ENCODE measurements at places on chromosomes 7 and 10. TPM values are rescaled to one million over a fixed set of nuclear protein-coding genes. Genes with fewer than 3 reads are reported as not detected.

GRCh38 chr7:102917436-102918353, 4.9 kb downstream of the LRRC17 start:
- DNase-seq = no peak
- H3K4me3 ChIP-seq = no peak overlapping the region
- peaks cover 8% of the 10 kb centered on the region for H3K4me1 ChIP-seq
- no peaks in the 10 kb centered on the region for H3K36me3 ChIP-seq
- H3K27ac ChIP-seq = no peak overlapping the region
- H3K27me3 ChIP-seq = no peaks in the 10 kb centered on the region

The CYP3A7 gene
- 37.8 TPM for total RNA-seq

DNA sequence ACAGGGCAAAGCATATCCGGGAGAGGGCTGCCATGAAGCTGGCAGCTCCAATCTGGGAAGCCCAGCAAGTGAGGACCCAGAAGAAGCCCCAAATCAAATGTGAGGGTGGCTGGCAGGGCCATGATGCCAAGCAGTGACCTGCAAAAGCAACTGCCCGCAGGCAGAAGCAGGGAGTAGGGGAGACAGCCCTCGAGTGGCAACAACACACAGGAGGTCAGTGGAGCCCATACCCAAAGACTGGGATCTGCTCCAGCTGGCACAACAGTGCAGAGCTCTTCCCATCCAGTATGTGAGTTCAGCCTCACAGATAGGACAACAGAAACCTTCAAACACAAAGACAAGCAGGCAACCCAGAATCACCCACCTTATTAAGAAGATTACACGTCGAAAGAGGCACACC, 45.0 kb downstream of the GRID1 start:
- no peaks in the 10 kb centered on the region for H3K27me3 ChIP-seq
- DNase-seq = no peak
- no peaks in the 10 kb centered on the region for H3K4me1 ChIP-seq
- H3K27ac ChIP-seq = no peak overlapping the region
- no peak overlapping the region for H3K4me3 ChIP-seq

GRCh38 chr10:70493660-70494234, 15.2 kb downstream of the PALD1 start:
- H3K36me3 ChIP-seq = no peaks in the 10 kb centered on the region
- DNase-seq = no peak
- H3K4me3 ChIP-seq = no peak overlapping the region
- H3K4me1 ChIP-seq = no peaks in the 10 kb centered on the region
- peaks cover 2% of the 10 kb centered on the region for H3K27me3 ChIP-seq

DNA sequence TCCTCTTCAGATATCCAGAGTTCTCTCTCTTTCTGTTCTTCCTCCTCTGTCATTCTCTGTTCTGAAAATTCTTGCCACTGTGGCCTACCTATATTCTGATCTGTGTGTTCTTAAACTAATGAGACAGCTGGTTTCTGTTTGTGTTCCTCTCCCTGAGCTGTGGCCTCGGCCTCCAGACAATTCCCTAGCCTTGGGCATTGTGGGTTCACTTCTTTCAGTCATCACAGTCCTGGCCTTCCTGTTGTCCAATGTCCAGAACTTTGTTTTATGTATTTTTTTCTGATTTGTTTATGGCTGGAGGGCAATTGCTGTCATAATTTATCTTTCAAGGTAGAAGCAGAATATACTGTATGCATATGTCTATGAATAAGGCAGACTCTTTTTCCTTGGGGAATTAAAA, 173.2 kb upstream of the MTPN start:
- no peak overlapping the region for H3K4me3 ChIP-seq
- DNase-seq = no peak
- no peaks in the 10 kb centered on the region for H3K4me1 ChIP-seq
- no peak overlapping the region for H3K27ac ChIP-seq
- H3K36me3 ChIP-seq = no peaks in the 10 kb centered on the region
- no peaks in the 10 kb centered on the region for H3K27me3 ChIP-seq

DNA sequence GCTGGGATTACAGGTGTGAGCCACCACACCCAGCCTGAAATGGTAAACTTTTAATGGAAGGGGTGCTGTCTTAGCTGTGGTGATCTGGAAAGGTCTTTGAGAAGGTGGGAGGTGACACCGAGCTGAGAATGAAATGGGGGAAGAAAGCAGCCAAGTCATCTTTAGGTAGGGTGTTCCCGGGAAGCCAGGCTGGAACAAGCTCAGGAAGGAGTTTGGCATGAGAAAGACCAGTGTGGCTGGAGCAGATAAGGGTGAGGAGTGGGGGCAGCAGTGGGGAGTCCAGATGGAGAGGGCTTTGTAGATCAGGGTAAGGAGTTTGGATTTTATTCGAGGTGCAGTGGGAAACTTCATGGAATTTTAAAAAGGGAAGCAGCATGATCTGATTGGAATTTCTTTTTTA, 30.0 kb downstream of the KIFBP start:
- H3K27ac ChIP-seq = no peak overlapping the region
- peaks cover 4% of the 10 kb centered on the region for H3K36me3 ChIP-seq
- no peak for DNase-seq
- H3K27me3 ChIP-seq = no peaks in the 10 kb centered on the region

DNA sequence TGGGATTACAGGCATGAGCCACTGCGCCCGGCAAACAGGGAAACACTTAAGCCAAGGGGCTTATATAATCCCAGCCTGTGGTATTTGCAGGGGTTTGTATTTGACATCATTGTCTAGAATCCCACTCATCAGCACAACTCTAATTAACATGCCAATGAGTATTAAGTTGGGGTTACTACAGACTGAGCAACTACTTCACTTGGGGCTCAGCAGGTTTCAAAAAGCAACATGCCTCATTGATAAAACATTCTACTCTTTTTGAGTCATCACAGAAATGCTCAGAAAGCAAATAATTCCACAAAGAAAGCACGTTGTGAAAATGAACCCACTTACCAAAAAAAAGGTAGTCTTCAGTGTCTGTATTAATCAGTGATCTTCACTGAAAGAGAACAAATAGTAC, 236.9 kb upstream of the CELF2 start:
- H3K4me3 ChIP-seq = no peak overlapping the region
- DNase-seq = no peak
- H3K4me1 ChIP-seq = peaks cover 3% of the 10 kb centered on the region
- H3K36me3 ChIP-seq = no peaks in the 10 kb centered on the region
- H3K27ac ChIP-seq = no peak overlapping the region
- H3K27me3 ChIP-seq = no peaks in the 10 kb centered on the region

The GOLGA7B gene
- total RNA-seq = not detected

Data from fibroblast of lung (primary cell).